ENCODE measurements at places on chromosomes 7 and 10.

DNA sequence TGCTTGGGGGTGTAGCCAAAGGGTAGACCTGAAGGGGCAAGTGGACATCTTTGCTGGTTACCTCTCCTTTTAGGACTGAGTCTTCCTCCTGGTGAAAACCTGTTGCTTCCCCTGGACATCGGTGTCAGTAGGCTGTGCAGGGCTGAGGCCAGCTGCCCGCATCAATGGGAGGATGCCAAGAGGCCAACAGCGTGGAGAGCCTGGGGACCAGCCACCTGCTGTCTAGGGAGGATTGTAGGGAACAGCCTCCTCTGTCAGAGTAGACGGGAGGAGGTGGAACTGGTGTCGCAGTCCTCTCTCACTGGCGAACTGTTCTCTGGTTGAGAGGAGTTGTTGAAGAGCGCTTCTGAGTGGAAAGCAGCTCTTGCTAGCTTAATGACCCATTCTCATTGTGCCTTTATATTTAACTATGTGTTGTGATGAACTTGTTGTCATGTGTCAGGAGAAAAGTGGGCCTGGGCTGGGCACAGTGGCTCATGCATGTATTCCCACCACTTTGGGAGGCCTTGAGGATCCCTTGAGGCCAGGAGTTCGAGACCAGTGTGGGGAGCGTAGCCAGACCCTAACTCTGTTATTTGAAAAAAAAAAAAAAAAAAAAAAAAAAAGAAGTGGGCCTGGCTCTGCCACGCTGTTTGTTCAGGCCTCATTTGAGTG, 1.8 kb downstream of the SUFU start:
- no peak for DNase-seq

GRCh38 chr10:71128311-71128980, 83.9 kb upstream of the UNC5B start:
- no peak for DNase-seq

DNA sequence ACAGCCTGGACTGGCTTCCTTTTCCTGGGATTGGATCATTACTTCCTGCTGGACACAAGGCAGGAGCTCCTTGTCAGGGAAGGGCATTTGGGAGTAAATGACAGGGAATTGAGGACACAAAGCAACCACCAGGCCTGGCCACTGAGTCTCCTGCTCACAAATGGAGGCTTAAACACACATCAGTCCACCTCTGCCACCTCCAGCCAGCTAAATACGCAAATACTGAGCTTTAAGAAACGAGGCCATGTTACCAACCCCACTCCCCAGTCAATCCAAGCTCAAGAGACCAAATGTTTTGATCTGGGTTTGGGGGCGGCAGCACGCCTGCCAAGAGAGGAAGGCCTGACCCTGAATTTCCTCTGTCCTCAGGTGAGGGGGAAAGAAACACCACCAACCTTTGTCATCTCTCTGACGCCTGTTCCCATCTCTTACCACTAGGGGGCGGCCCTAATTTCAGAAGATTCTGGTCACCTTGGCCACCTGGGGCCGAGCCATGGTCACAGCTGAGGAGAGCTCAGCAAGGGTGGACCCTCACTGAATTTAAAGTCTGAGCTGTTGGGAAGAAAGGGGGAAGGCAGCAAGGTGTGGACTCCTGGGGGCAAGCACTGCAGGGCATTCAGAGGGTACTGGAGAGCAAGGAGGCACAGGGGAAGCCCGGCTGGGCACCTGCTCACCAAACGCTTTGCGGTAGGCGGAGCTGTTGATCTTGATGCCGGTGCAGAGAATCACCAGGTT, 16.5 kb downstream of the AIFM2 start:
- DNase-seq, result no peak

DNA sequence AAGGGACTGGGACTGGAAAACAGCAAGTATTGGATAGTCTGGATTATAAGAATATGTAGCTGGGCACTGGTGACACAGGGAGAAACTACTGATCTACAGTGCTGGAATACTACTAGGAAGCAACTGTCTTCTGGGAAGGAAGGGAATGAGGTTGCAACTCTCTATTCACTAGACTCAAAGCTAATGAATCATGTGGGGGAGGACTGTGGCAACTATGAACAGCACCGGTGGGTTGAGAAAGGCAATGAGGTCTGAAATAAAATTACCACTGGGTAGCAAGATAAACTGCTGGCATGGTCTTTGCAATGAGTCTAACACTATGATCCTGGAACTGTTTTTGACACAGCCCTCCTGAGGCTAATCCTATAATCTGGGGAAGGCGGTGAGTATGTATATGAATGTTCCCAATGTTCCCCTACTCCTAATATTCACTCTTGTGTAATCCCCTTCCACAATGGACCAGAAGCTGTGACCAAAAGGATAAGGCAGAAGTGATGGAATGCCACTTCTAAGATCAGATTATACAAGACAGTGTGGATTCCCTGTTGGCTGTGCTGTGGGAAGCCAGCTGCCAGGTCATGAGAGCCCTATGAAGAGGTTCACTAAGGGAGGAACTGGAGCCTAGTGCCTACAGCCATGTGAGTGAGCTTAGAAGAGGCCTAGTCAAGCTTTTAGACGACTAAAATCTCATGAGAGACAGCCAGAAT, 101.3 kb upstream of the DNAJB12 start:
- DNase-seq, result no peak

DNA sequence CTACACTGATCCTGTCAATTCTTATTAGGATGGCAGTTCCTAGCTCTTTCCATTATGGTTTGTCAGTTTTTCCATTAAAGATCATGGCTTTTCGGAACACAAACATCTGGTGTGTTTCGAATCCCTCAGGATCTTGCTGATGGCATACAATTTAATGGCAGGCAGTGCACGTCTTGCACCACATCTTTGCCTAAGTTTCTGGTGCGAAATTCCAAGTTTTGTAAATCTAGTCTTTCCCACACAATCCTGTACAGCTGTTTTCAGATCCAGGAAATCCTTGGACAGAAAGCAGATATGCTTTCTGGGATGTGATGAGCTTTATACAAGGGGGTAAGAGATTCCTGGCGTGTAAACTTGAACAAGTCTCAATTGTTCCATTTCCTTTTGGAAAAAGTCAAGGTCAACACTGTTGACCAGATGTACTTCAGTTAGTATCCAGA, 224.3 kb upstream of the PHYHIPL start:
- DNase-seq, result no peak

DNA sequence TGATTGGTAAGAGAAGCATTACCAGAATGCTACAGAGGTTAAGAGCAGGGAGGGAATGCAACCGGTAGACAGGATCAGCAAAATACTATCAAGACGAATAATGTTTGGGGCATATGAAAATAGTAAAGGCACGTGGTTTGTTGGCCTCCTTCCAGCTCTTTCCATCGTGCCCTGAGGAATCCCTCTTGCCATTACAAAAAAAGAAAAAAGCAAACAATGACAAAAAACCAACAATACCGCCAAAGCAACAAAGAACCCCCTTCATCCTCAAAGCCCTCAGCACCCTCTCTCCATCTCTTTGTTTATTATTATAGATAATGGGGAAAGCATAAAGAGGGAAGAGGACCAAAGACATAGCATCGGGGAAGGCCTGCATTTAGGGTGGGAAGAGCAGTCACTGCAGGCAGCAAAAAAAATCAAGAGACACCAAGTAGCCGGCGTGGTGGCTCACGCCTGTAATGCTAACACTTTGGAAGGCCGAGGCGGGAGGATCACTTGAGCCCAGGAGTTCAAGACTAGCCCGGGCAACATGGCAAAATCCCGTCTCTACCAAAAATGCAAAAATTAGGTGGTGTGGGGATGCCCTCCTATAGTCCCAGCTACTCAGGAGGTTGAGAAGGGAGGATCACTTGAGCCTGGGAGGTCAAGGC, 78.0 kb downstream of the HIP1 start:
- no peak for DNase-seq

DNA sequence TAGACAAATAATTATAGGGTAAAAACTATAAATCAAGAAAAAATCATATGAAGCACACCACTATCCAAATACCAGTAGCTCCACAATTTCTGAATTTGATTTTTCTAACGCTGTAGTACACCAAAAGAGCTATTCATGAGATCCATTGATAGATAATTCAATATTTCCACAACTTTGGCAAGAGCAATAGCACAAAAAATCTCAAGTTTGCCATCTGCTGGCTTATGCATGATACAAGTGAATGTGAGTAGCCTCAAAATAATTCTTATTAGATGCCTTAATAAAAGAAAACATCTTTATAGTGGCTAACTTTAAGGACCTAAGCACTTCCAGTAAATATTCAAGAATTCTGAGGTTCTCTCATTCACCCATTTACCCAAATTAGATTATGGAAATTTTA, 2.2 kb upstream of the TMEM196 start:
- DNase-seq, result no peak

GRCh38 chr10:4057725-4058513, 272.9 kb upstream of the KLF6 start:
- DNase-seq, result no peak

DNA sequence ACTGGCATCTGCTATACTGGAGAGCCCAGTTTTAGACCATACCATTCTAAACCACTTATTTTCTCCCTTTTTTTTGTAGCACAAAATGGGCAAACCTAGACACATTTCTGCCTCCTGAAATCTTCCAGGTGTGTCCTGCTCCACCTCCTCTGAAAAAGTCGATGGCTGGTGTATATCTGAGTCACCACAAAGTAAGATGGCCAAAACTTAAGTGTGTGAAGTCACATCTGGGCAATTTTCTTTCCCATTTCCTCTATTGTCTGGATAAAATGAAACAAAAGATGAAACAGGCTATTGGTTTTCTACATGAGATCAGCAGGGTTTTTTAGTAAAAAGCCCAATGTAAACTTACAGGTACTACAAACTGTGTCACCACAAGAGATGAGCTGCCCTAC, 65.5 kb downstream of the OSBPL3 start:
- DNase-seq, result no peak

GRCh38 chr10:45061982-45062381, 61.3 kb downstream of the ZNF22 start:
- DNase-seq, result no peak

GRCh38 chr10:108801775-108802517, 1121.4 kb downstream of the XPNPEP1 start:
- no peak for DNase-seq

DNA sequence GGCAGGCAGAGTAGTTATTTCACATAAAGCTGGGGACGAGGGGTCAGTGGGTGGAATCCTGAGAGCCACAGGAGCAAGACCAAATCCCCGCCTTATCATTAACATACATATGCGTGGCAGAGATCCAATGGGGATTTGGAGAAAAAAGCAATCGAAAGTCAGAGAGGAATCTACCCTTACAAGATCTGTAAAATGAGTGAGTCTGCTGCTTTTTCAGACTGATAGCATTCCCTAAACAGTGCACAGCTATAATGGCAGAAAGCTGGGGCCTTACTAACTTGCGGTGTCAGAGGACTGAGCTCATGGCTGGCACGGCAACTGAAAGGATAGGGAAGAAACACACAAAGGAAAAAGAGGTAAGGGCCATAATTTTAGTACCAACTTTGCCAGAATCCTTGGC, 25.0 kb downstream of the GPR22 start:
- DNase-seq, result no peak

GRCh38 chr7:71255537-71256178, 123.7 kb downstream of the GALNT17 start:
- no peak for DNase-seq

- DNase-seq, result no peak
Observed at GRCh38 chr10:108069096-108069495, 904.6 kb upstream of the SORCS1 start.

DNA sequence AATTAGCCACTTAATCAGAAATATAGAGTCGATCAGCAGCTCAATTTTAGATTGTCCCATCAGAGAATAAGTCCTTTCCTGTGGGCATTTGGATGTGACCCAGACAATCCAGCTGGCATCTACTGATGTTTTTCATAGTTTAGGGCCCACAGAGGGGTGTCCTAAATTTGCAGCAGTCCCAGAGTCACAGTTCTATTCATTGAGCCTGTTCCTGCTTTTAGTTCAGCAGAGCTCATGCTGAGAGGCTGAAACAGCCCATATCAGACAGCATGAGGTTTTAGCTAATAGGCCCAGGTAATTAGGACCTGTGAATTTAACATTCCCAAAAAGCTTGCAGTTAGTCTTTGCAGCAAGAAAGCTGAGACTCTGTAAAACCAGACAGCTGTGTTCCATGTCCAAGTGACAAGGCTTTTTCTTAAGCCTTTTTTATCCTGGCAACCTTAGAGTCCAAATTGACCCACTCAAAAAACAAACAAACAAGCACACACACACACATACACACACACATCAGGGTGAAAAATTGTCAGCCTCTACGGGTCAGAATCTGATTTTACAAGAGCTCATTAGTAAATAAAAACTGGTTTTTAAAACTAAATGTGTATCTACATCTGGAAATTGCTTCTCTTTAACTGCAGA, 33.7 kb downstream of the ANKIB1 start:
- no peak for DNase-seq

- DNase-seq, result no peak
Observed at GRCh38 chr7:55020466-55020871, 1.7 kb downstream of the EGFR start.

- no peak for DNase-seq
Observed at GRCh38 chr7:36287371-36288241, 102.1 kb upstream of the ANLN start.

DNA sequence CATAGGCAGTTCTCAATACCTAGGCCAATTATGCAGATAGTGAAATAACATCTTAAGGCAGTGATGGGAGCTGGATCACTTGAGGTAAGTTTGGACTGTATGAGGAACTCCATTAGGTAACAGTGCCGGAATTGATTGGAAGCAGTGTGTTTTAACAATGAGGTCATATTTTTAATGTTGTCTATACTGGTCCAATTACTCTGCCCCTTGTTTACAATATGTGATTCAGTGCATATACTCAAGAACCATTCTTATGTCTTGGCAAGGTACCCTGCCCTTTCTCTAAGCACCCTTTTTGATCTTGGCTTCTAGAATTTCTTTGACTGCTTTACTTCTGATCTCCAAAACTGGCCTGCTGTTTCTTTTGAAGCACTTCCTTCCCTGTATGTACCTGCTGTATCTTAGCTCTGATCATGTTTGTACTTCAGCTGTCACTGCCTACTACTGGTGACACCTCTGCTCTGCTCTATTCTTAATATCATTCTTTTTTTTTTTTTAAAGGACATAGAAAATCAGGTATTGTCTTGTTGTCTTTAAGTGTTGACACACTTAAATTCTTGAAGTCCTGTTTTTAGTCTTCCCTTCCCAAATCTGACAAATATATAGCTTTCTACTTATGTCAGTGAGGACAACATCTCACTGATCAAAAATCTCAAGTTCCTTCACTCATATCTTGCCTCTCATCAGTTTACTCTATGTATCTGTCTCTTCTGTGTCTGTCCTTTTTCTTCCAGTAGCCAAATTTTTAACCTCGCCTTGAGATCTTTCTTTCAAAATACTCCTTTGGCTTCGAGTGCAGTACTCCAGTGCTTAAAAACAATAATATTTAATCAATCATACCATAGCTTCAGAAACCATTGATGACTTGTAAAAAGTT, 46.4 kb upstream of the RPA3 start:
- DNase-seq, result no peak

GRCh38 chr7:38339953-38340819, 66.8 kb upstream of the TARP start:
- DNase-seq, result no peak

DNA sequence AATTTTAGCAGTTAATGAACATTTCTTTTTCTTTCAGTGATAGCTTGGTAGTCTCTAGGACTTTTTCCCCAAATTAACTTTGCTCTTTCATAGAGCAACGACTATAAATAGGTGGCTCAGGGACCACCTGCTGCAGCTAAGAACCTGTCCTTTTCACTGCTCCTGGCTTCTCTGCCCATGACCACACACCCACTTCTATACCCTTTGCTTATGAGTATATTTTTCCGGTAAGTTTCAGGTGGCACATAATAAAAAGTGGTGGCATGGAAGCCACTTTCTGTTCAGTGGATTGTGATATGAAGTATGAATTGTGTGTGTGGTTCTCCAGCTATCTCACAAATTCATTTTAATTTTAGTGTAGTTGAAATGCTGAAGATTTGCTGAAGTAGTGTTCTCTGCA, 1.2 kb downstream of the ING3 start:
- no peak for DNase-seq
